ENCODE measurements at places on chromosomes 2 and 18.

GRCh38 chr2:150109912-150110311 lies 377.6 kb downstream of the RND3 start:
- no peak for DNase-seq

DNA sequence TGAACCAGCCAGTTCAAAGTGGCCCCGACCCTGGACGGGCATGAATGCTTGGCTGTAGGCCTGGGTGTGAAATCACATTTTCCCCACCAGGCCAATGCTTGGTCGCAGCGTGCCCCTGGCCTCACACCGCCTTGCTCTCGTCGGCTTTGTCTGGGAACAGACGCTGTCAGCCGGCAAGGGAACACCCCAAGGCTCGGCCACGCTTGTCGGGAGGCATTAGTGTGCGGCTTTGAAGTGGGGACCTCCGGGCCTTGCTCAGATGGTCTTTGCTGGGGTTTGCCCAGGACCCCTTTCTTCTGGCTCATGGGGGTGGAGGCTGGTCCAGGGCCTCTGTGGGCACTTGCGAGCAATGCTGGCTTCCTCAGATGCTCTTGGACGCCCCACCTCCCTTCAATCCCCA lies 79.1 kb downstream of the INHBB start:
- DNase-seq: no peak

GRCh38 chr2:222728621-222729020 lies 57.2 kb downstream of the MOGAT1 start:
- DNase-seq: no peak

DNA sequence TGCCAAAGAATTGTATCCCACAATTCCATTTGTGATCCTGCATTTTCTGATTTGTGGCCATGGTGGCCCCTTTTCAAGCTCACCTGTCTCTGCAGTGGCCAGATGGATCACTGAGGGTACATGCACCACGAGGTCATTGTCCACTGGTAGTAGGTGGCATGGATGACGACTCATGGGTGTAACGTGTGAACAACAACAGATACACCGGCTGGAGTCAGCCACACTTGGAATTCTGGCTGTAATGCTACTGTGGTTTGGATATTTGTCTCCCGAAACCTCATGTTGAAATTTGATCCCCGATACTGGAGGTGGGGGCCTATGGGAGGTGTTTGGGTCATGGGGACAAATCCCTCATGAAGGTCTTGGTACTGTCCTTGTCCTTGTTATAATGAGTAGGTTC lies 102.2 kb upstream of the TAF1B start:
- DNase-seq: no peak

GRCh38 chr18:29840089-29840488 lies 1202.5 kb downstream of the DSC3 start:
- DNase-seq: no peak

Measured in CD4-positive, alpha-beta T cell treated with Interleukin-6 at 100 ng/mL for 8 hours (primary cell).